GM04503 (cell line): ENCODE measurements at places on chromosomes 2 and 18.
A peak's percentile ranks its signal among the peaks of the same experiment; 100 is the strongest.

DNA sequence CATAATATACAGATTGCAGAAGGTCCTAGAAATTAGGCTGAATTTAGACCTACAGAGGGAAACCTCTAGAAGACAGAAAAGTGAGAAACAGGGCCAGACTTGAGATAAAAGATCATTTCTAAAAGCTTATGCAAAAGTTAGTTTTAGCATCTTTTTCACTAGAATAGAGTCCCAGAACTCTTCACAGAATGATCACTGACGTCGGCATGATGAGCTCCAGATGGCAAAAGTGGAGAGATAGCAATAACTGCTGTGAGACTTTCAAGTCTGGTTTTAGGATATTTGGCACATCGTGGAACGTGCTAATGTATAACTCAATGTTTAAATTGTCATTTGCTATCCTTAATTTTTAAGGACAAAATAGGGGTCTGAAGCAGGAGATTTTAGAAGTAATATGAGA, 1050.7 kb upstream of the CELF4 start:
- no peak for DNase-seq

DNA sequence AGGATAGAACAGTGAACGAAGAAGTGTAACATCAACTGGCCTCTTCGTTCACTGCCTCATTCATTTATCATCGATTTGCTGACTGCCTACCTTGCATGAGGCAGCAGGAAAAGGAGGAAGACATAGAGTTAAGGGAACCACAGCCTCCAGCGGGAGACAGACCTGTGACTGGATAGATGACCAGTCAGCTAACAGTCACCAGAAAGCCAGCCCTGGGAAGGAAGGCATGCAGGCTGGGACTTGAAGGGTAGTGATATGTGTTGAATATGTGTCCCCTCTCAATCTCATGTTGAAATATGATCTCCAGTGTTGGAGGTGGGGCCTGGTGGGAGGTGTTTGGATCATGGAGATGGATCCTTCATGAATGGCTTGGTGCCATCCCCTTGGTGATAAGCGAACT, 58.3 kb downstream of the CTIF start:
- DNase-seq = no peak

- DNase-seq = no peak
Observed at GRCh38 chr2:145265244-145265643, 745.3 kb upstream of the ZEB2 start.

DNA sequence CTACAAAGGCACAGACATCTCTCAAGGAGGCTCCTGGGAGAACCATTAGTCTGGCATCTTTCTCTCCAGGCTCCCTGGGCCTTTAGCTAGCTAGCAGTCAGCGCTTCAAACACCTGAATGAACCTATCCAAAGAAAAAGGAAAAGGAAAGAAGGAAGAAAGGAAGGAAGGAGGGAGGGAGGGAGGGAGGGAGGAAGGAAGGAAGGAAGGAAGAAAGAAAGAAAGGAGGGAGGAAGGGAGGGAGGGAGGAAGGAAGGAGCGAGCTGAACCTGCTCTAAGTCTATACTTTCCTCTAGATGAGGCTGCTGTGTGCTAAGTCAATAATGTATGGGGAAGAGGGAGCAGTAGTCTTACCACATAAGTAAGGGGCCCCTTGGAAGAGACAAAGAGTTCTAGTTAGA, 5.1 kb upstream of the BCL11A start:
- DNase-seq = no peak

DNA sequence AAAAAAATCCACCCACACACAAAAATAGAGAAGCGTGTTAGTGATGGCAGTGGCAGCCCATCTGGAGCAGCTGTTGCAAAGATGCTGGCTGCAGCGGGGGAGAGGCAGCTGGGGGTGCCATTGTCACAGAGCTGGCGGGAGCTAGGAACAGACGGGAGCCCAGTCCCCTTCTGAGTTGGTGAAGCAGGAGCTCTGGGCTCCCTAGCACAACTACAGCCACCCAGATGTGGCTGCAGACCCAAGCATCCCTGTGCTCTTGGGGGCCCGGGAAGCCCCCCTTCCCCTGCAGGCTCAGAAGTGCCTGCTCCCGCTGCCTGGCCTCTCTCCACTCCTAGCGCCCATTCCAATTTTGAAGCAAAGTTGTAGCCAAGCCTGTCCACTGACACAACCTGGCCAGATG, 366.6 kb upstream of the MC4R start:
- no peak for DNase-seq

GRCh38 chr2:171972329-171972982, 27.3 kb upstream of the METAP1D start:
- DNase-seq = no peak

DNA sequence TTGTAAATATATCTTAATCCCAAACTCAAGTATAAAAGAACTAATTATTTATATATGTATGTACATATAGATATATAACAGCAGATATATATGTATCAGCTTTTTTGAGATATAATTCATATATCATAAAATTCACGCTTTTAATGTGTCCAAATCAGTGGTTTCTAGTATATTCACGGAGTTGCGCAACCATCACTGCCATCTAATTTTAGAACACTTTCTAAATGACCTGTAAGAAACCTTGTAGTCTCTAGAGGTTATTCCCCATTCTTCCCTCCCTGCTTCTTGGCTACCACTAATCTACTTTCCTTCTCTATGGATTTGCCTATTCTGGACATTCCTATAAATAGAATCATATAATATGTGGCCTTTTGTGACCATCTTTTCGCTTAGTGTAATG, 163.5 kb upstream of the TCF4 start:
- DNase-seq = no peak

DNA sequence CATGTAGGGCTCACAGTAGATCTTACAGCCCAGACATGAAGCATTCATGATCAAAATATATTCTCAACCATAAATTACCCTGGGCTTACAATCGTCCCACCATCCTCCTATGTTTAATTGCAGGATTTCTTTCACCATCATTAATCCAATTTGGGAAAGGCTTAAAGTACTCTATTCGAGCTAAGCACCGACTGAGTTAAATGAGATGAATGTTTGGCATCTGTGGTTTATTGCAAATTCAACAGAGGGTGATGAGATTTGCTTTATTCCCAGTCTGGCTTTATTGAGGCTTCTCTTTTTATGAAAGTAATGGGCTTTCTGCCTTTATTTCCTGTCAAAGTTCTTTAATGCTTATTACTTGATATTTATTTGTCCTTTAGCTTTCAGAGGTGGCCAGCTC, 159.0 kb downstream of the METTL4 start:
- no peak for DNase-seq

GRCh38 chr2:74843899-74844298, 10.0 kb downstream of the HK2 start:
- peak; percentile 54 for DNase-seq

- DNase-seq = no peak
Observed at GRCh38 chr2:134570676-134571075, 148.1 kb downstream of the TMEM163 start.
